Lower lobe of right lung (tissue), 2 donors: ENCODE measurements at places on chromosomes 11 and 22. TPM values are rescaled to one million over a fixed set of nuclear protein-coding genes. Genes with fewer than 3 reads are reported as not detected.

DNA sequence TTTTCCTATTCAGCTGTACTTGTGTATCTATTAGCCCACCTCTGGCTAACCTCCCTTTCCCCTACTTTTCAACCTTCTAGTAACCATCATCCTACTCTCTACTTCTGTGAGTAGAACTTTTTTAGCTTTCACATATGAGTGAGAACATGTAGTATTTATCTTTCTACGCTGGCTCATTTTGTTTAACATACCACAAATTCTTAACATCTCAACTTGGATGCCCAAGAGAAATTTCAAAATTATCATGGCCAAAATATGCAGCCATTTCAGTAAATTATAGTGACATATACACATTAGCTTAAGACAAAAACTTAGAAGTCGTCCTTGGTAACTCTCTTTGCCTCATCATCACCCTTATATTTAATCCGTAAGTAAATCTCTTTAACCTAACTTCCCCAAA lies 34.7 kb downstream of the LUZP2 start:
- H3K27me3 ChIP-seq, result no peaks in the 10 kb centered on the region
- H3K4me1 ChIP-seq, result no peaks in the 10 kb centered on the region
- H3K27ac ChIP-seq, result no peak overlapping the region
- H3K4me3 ChIP-seq, result no peak overlapping the region

DNA sequence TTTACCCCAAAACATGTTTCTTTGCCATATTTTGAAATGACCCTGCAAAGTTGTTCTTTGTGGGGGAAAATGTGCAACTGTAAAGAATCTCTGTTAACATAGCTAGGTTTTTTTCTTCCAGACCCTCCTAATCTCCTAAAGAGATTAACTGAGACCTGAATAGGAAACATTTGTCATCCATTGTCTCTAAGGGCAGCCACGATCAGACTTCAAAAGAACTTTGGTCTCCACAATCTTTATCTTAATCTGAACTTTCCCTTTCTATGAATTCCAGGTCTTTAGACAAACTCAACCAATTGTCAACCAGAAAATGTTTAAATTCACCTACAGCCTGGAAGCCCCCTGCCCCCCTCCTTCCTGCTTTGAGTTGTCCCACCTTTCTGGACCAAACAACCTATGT lies 4.6 kb upstream of the LGALS12 start:
- H3K4me1 ChIP-seq, result peaks cover 26% of the 10 kb centered on the region
- no peak overlapping the region for H3K4me3 ChIP-seq
- DNase-seq, result no peak
- H3K36me3 ChIP-seq, result no peaks in the 10 kb centered on the region
- no peaks in the 10 kb centered on the region for H3K27me3 ChIP-seq

GRCh38 chr11:132033051-132033450 lies 662.6 kb downstream of the NTM start:
- H3K4me3 ChIP-seq, result no peak overlapping the region
- no peak for DNase-seq
- no peaks in the 10 kb centered on the region for H3K4me1 ChIP-seq
- H3K36me3 ChIP-seq, result no peaks in the 10 kb centered on the region

GRCh38 chr11:54558919-54559318 lies 44.9 kb downstream of the OR4C46 start:
- DNase-seq, result no peak
- no peaks in the 10 kb centered on the region for H3K27me3 ChIP-seq
- no peaks in the 10 kb centered on the region for H3K4me1 ChIP-seq
- no peak overlapping the region for H3K27ac ChIP-seq
- no peak overlapping the region for H3K4me3 ChIP-seq

DNA sequence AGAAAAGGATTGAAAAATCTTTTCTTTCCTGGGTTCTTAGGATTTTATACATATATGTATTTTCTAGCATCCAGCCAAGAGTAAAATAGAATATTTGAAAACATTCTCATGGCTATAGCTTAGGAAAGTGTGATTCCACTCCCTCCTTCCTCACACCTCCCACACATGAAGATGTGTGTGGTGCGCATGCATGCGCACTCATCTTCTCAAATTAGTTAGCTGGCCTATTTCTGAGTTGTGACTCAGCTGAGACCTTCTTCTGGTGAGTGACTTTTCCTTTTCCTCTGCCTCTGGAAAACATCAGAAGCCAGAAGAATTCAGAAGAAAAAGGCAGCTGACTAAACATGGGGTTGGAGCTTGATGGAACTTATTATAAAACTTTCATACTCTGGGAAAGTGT lies 149.8 kb downstream of the OR4C45 start:
- no peaks in the 10 kb centered on the region for H3K4me1 ChIP-seq
- no peak overlapping the region for H3K4me3 ChIP-seq
- no peak overlapping the region for H3K27ac ChIP-seq
- no peaks in the 10 kb centered on the region for H3K27me3 ChIP-seq

DNA sequence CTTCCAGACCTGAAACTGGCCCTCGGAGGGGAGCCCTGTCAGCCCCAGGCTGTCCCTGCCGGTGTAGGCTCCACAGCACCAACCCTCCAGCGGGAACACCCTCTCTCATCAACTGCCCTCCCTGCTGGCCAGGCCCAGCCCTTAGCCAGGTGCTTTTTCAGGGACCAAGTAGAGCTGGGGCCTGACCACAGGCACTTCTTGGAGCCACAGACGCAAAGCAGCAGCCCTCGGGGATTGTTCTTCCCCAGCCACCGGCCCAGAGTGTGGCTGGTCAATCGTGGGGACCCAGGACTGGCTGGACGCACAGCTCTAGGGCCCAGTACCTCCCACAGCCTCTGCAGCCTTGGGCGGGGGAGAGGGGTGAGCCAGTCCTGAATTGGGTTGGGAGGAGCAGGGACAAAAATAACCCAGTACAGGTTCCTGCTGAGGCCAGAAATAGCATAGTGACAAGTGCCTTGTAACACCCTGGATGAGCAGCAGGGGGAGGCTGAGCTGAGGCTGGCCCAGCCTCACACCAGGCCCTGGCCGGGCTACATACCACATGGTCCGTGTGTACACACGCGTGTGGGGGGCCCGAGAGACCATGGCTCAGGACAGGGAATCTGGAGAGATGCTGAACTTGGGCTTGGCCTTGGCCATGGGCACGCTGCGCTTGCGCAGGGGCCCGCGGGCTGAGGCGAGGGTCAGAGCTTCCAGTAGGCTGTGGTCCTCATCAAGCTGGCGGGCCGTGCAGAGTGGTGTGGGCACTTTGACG lies 2.0 kb downstream of the KCNJ11 start:
- no peaks in the 10 kb centered on the region for H3K36me3 ChIP-seq
- H3K27ac ChIP-seq, result no peak overlapping the region
- DNase-seq, result peak; percentile 63
- H3K27me3 ChIP-seq, result peaks cover 12% of the 10 kb centered on the region
- no peak overlapping the region for H3K4me3 ChIP-seq

- no peaks in the 10 kb centered on the region for H3K36me3 ChIP-seq
- H3K4me1 ChIP-seq, result peaks cover 14% of the 10 kb centered on the region
- no peak overlapping the region for H3K4me3 ChIP-seq
- DNase-seq, result no peak
Measured at GRCh38 chr22:31151872-31152271, 8.1 kb upstream of the RNF185 start.

- no peak for DNase-seq
- H3K36me3 ChIP-seq, result peaks cover 6% of the 10 kb centered on the region
Measured at GRCh38 chr11:87097582-87097981, 59.8 kb downstream of the TMEM135 start.

DNA sequence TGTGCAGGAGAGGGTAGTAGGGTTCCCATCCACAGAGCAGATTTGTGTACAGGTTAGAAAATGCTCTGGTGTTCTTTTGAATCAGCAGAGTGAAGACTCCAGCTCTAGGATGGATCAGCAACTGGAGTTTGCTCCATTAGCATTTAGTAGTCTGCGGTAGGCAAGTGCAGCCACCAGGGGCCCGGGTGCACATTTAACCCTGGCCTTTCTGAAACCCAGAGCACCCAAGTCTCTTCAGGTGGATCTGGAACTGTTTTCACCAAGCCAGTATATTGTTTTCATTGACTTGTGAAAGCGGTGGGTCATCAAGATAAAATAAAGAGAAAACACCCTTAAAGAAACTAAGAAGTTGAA lies 100.8 kb upstream of the CLPB start:
- H3K27ac ChIP-seq, result no peak overlapping the region
- H3K4me3 ChIP-seq, result no peak overlapping the region

DNA sequence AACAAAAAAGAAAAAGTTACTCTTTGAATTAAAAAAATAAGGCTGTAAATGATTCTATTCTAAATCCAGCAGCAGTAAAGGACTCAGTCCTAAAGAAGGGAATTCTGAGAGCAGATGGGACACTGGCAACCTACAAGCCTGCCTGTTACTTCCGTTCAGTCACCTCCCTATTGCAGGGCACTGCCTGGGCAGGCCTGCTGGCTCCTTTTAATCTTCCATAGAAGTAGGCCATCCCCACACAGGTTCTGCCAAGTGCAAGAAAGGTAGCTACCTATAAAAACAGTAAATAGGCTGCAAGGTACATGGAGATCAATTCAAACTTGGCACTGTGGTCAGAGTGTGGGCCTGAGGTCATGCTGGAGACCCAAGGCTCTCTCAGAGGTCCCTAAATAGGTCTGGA lies 136.4 kb downstream of the TRIM44 start:
- H3K36me3 ChIP-seq, result no peaks in the 10 kb centered on the region
- H3K27me3 ChIP-seq, result no peaks in the 10 kb centered on the region
- no peak for DNase-seq
- H3K4me1 ChIP-seq, result peaks cover 11% of the 10 kb centered on the region
- no peak overlapping the region for H3K27ac ChIP-seq

- no peak overlapping the region for H3K27ac ChIP-seq
- no peaks in the 10 kb centered on the region for H3K36me3 ChIP-seq
- H3K27me3 ChIP-seq, result no peaks in the 10 kb centered on the region
- no peak for DNase-seq
- H3K4me1 ChIP-seq, result no peaks in the 10 kb centered on the region
Measured at GRCh38 chr22:20624161-20624616, 116.8 kb downstream of the MED15 start.

GRCh38 chr22:30277547-30278344 lies 11.1 kb upstream of the OSM start:
- H3K4me1 ChIP-seq, result peaks cover 38% of the 10 kb centered on the region

GRCh38 chr11:12403997-12404350 lies 26.6 kb downstream of the PARVA start:
- H3K36me3 ChIP-seq, result no peaks in the 10 kb centered on the region
- no peak overlapping the region for H3K27ac ChIP-seq
- peaks cover 39% of the 10 kb centered on the region for H3K4me1 ChIP-seq
- no peak for DNase-seq
- no peak overlapping the region for H3K4me3 ChIP-seq

DNA sequence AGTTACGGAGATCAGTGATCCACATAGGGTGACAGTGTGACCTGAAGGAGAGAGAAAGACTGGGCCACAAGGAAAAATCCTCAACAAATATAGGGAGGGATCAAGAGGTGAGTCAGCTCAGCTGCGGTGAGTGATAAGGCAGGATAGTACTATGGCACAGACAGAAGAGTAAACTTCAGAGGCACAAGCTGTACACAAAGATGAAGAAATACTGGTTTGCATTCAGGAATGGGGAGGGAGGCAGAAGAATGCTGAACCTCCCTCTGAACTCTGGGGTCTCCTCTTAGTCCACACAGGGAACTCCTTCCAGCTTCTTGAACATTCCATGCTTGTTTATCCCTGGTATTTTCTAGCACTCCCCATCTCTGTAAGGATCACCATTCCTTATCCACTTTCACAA lies 162.7 kb downstream of the BARX2 start:
- no peak for DNase-seq
- H3K4me1 ChIP-seq, result no peaks in the 10 kb centered on the region
- no peaks in the 10 kb centered on the region for H3K36me3 ChIP-seq
- H3K4me3 ChIP-seq, result no peak overlapping the region
- H3K27ac ChIP-seq, result no peak overlapping the region

DNA sequence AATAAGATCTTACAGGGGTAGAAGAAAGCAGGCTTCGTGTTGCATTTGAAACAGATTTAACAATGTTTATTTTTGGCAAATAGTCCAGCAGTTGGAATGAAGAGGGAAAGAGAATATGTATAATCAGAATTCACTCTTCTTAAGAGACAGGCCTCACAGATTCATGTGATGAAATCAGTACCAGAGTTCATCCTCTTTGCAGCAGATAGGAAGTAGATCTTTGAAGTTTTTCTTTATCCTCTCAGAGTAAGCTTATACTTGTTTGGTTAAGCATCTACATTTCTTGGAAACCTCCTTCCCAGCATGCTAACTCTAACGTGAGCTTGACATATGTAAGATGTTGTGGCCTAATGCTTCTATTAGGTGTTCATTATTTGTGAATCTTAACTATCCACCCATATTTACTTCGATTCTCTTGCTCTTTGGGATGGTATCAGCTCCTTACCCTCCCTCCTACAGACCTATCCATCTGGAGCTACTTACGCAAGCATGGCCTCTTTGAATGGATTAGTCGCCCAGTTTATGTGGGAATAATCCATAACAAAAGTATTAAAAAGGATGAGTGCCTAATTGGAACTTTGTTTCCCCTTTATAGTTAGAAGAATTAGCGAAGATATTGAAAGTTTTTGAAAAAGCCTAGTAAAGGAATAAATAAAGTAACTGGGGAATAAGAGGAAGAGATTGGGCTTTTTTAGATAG lies 80.1 kb downstream of the PRMT3 start:
- peaks cover 14% of the 10 kb centered on the region for H3K36me3 ChIP-seq
- H3K27ac ChIP-seq, result no peak overlapping the region
- H3K4me1 ChIP-seq, result no peaks in the 10 kb centered on the region
- no peak overlapping the region for H3K4me3 ChIP-seq
- H3K27me3 ChIP-seq, result no peaks in the 10 kb centered on the region

- no peak for DNase-seq
- H3K27ac ChIP-seq, result no peak overlapping the region
- H3K4me3 ChIP-seq, result no peak overlapping the region
- peaks cover 22% of the 10 kb centered on the region for H3K36me3 ChIP-seq
- peaks cover 29% of the 10 kb centered on the region for H3K4me1 ChIP-seq
Measured at GRCh38 chr11:119065369-119065768, 2.2 kb upstream of the VPS11 start.

OR52B2 gene
- not detected for total RNA-seq

CSF2RB gene
- total RNA-seq, result 30.1 TPM

GRAP2 gene
- 9.5 TPM for total RNA-seq

OR6T1 gene
- not detected for total RNA-seq

VPS26B gene
- 42.7 TPM for total RNA-seq

BCL2L13 gene
- 41.2 TPM for total RNA-seq

MLC1 gene
- total RNA-seq, result 3.2 TPM

OR8G5 gene
- total RNA-seq, result 0.35 TPM

RFPL1 gene
- total RNA-seq, result not detected

PANX2 gene
- total RNA-seq, result 2.5 TPM

SUSD2 gene
- total RNA-seq, result 200 TPM

BBOX1 gene
- 0.38 TPM for total RNA-seq

MMP10 gene
- not detected for total RNA-seq

FOSL1 gene
- total RNA-seq, result 2.2 TPM

RAB38 gene
- total RNA-seq, result 10.9 TPM

ACCSL gene
- total RNA-seq, result not detected
